ENCODE measurements at places on chromosomes 5 and 9.
A peak's percentile ranks its signal among the peaks of the same experiment; 100 is the strongest.

DNA sequence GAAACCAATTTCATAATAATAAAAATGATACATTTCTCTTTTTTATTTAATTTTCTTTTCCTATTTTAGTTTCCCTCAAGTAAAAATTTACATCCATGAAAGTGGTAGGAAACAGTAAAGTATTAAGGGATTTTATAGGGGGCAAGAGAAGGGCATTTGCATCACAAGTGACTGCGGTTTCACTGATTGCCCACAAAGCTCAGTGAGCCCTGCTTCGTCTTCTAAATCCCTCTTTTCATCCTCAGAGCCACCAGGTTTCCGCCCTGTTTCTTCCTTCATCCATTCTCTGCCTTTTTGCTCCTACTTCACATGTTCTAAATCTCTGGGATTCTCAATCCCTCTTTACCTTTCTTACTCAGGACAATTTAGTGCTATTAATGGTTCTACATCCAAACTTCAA, 491.4 kb downstream of the LRRC70 start:
- no peak for DNase-seq

- DNase-seq = peak; percentile 64
Measured at GRCh38 chr9:6632516-6633183, 12.9 kb downstream of the GLDC start.

GRCh38 chr5:142683881-142684505, 1.9 kb downstream of the FGF1 start:
- no peak for DNase-seq

GRCh38 chr5:105782501-105782900, 1888.2 kb downstream of the EFNA5 start:
- no peak for DNase-seq

DNA sequence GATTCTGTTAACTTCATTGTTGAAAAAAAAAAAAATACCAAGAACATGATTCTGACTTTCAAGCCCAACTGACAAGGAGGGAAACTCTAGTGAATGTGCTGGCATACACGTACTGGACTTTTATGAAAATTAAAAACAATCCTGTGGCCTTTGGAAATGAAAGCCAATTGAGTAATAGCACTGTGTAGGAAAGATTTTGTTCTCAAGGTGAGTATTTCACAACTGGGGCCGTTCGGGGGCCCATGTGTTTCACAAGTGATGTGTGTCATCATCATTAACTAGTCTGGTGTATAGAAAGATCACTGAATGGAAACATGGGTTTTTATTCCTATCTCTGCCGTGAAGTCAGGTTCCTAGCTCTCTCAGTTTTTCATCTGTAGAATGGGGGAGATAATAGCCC, 605.0 kb upstream of the CLINT1 start:
- no peak for DNase-seq

DNA sequence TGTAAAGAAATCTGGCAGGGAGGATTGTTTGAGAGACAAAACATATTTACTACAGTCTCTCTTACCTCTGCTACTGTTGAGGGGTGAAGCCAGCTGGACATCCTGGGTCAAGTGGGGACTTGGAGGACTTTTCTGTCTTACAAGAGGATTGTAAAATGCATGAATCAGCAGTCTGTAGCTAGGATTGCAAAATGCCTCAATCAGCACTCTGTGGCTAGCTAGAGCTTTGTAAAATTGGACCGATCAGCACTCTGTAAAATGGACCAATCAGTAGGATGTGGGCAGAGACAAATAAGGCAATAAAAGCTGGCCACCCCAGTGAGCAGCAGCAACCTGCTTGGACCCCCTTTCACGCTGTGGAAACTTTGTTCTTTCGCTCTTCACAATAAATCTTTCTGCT, 995.8 kb upstream of the CDH6 start:
- no peak for DNase-seq

DNA sequence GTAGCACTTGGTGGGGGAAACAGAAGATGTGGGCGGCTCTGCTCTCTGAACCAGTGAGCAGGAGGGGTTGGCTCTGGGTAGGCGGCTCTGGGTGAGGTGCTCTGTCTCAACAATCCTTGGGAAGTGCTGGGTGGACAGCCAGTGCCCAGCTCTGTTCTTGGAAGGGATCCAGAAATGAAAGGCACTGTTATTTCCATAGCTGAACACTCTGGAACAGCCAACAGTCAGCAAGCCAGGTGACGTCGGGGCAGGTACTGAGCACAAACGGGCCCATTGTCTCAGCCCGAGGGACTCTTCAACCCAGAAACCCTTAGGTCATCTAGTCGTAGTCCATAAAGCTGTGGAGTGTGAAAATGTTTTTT, 36.3 kb downstream of the OLFM1 start:
- no peak for DNase-seq

DNA sequence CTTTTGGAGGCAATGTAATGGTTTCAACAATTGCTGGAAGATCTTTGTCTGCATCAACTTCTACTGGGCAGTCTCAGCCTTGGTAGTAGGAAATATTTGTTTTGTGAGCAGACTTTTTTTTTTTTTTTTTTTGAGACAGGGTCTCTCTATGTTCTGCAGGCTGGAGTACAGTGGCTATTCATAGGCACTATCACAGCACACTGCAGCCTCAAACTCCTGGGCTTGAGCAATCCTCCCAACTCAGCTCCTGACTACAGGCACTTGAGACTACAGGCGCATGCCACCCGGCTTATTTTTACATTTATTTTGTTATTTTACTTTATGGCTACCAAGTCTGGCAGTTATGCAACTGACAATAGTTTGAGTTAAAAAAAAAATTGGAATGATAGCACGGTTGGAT, 187.3 kb downstream of the SNX18 start:
- no peak for DNase-seq

GRCh38 chr9:99003308-99003707, 59.6 kb downstream of the COL15A1 start:
- peak; percentile 6 for DNase-seq

DNA sequence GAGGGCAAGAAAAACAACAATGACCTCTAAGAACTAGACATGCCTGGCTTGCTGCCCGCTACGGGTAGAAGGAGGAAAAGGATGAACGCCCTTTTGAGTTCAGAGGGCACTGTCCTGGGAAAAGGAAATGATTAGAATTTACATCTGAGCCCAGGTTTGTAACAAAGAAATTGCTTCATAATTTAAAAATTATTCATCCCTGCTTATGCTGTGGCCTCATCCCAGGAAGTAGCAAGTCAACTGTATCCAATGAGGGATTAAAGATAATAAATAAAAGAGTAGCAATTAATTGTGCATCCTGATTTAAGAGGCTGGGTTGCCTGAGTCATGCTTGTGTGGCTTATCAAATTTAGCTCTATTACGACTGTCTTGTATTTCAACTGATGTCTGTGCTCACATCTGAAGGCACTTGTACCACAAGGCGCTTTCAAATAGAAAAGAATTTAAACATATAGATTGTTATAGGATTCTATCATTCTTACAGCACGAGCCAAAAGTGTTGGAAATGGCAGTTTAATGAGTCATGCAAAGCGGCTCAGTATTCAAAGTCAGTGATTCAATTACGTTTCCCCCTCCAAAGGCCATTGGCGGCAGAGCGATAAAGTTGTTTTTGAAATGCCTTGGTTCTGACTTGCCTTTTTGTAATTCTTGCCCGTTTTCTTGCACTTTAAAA, 40.0 kb upstream of the DMRT1 start:
- no peak for DNase-seq

- no peak for DNase-seq
Measured at GRCh38 chr5:137272831-137273230, 226.3 kb downstream of the SPOCK1 start.

GRCh38 chr9:98921732-98922131, 22.0 kb upstream of the COL15A1 start:
- no peak for DNase-seq

DNA sequence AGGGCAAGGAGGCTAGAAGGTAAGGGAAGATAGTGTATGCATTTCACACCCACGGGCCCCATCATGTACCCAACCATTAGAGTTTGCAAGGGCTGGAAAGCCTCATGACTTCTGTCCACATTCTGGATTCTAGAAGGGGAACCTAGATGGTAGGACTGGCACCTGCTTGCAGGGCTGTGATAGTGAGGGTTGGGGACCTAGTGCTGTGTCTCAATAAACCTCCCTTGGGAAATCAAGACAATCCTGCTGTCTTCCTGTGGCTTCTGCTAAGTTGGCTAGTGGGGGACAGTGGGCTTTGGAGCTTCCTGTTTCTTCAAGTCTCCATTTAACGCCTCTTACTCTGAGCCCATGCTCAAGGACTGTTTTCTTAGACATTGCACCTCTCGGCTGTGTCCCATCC, 43.6 kb upstream of the SYNPO start:
- DNase-seq = no peak

GRCh38 chr5:159514229-159514810, 184.0 kb upstream of the IL12B start:
- DNase-seq = no peak

GRCh38 chr5:145483212-145483611, 351.9 kb downstream of the PRELID2 start:
- DNase-seq = no peak

- DNase-seq = no peak
Measured at GRCh38 chr5:177529247-177530203, 12.8 kb upstream of the DDX41 start.

- DNase-seq = no peak
Measured at GRCh38 chr5:154916874-154917273, 21.1 kb downstream of the GEMIN5 start.

- no peak for DNase-seq
Measured at GRCh38 chr5:81827500-81827899, 76.6 kb upstream of the SSBP2 start.

DNA sequence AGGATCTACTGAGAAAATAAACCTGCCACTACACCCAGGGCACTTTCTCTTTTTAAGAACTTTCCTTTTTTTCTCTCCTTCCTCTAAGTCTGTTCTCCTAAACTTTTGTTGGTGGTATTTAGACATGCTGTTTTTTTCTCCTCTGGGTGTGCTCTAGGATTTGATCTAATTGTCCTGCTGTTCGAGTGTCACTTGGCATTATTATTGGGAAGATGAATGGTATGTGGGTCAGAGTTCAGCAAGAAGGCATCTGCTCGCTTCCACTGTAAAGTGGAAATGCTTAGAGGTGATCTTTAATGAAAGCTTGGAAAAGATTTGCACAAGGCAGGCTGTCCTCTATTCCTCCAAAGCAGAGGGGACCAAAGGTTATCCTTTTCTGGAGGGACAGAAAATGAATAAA, 1.3 kb upstream of the PLPPR1 start:
- no peak for DNase-seq

DNA sequence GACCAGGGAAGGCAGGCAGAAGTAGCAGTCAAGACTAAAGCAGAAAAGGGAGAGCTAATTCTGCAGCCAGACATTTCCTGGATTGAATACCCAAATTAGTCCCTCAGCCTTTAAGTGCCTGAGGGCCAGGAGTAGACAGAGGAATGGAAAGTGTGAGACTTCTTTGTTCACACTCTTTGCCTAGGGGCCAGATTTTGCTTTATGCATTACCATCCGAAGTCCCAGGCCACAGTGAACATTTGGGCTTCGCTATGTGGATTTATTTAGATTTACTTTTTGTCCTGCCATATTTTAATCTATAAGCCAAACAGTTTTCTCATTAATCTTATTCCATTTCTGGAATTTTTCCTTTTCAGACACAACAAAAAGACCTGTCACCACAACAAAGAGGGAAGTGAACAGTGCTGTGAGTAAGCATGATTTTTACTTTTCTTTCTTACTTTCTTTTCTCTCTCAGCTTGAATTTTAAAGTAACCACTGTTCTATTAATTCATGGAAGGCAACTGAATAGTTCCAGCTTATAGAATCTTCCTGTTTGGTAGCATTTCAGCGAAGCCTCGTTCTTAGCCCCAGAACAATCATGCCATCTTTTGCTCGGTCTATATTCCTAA, 52.6 kb downstream of the PDCD1LG2 start:
- no peak for DNase-seq

GRCh38 chr5:98308231-98308630, 465.2 kb upstream of the RGMB start:
- DNase-seq = no peak

DNA sequence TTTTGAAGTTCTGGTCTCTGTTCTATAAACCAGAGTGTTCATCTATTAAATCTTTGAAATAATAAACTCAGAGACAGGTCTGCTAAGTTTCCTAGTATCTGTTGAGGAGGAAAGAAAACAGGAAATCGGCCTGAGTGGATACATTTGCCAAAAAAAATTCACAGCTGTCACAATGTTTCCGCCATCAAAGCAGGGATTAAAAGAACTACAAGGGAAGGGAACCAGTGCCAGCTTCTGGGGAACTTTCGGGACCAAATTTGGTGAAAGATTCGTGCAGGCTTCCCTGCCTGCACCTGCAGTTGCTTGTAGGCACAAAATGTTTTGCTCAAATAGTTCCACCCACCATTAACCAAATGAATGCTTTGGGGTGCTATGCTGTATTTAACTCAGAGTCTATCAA, 267.5 kb downstream of the MSX2 start:
- no peak for DNase-seq

DNA sequence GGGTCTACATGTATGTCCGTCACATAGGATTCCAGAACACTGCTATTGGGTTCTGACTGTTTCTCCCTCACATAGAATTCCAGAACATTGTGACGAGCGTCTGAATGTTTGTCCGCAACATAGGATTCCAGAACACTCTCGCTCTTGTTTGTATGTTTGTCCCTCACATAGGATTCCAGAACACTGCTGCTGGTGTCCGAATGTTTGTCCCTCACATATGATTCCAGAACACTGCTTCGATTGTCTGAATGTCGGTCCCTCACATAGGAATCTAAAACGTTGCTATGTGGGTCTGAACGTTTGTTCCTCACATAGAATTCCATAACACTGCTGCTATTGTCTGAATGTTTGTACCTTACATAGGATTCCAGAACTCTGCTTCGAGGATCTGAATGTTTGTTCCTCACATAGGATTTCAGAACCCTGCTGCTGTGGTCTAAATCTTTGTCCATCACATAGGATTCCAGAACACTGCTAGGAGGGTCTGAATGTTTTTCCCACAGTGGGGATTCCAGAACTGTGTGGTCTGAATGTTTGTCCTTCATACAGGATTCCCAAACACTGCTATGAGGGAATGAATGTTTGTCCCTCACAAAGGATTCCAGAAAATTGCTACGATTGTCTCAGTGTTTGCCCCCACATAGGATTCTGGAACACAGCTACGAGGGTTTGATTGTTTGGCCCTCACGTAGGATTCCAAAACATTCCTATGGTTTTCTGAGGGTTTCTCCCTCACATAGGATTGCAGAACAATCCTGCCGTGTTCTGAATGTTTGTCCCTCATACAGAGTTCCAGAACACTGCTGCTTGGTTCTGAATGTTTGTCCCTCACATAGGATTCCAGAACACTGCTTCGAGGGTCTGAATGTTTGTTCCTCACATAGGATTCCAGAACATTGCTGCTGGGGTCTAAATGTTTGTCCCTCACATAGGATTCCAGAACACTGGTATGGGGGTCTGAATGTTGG, 220.5 kb downstream of the FOXD4L6 start:
- DNase-seq = peak; percentile 14

DNA sequence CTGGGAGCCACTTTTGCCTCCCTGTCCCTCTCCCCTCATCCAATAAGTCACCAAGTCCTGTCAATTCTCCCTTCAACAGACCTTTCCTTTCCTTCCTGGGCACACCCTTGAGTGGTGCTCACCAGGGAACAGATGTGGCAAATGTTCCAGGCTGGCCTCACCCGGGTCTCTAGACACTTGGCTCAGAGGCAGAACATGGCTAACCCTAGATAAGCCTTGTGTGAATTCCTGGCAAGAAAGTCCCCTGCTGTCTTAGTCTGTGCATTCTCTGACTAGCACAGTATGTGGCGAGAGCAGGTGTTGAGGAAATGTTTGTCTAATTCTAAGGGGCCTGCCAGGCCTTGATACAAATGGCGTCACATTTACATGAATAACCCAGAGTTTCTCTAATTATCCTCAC, 41.2 kb upstream of the PTGS1 start:
- DNase-seq = no peak

GRCh38 chr5:178323541-178323865, 90.9 kb upstream of the PHYKPL start:
- DNase-seq = no peak

- no peak for DNase-seq
Measured at GRCh38 chr9:99016681-99017387, 73.1 kb downstream of the COL15A1 start.

Measured in H9 (cell line).